ENCODE measurements at places on chromosomes 13 and 19.

- no peak for DNase-seq
Measured at GRCh38 chr13:50011461-50011860, 3.8 kb upstream of the KCNRG start.

DNA sequence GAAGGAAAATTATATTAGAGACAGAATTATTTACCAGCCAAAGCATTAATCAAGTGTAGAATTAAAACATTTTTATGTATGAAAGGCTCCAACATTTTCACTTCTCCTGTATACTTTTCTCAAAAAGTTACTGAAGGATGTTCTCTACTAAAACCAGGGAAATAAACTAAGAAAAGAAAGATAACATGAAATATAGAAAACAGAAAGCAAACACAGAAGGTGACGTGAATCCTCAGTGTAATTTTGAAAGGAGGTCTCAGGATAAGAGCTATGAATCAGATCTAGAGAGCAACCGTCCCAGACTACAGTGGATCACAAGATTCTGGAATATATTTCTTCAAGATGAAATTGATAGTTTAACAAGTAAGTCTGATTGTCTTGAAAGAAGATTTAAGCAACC is 144.5 kb downstream of the CYSLTR2 start:
- no peak for DNase-seq

GRCh38 chr19:34269489-34269888 is 15.1 kb downstream of the GARRE1 start:
- DNase-seq, result no peak

GRCh38 chr13:41675306-41675705 is 218.0 kb downstream of the RGCC start:
- peak; percentile 27 for DNase-seq

GRCh38 chr13:110937511-110938285 is 22.8 kb upstream of the ANKRD10 start:
- DNase-seq, result no peak

All from AG09309 (cell line).